ENCODE measurements at places on chromosomes 16 and 17.
A peak's percentile ranks its signal among the peaks of the same experiment; 100 is the strongest.

GRCh38 chr16:64762211-64762610, 359.7 kb downstream of the CDH11 start:
- no peak for ATAC-seq

- ATAC-seq = peak; percentile 93
Measured at GRCh38 chr17:78862073-78863023, 21.7 kb upstream of the USP36 start.

DNA sequence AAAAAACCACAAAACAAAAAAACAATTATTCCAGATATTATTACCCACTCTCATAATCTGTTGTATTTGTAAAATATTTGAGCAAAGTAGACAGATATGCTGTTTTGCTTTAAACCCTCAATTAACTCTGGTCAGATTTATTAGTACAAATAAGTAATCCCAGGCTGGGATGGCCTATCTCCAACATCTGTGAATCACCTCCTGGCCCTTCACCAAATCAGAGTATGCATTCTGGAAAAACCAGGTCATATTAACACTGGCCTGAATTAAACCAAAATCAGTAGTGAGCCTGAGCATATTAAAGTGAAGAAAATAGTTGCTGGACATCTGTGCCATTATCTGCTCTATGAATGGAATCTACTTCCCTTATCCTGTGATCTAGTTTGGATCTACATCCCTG, 41.0 kb downstream of the STAT3 start:
- peak; percentile 91 for ATAC-seq

DNA sequence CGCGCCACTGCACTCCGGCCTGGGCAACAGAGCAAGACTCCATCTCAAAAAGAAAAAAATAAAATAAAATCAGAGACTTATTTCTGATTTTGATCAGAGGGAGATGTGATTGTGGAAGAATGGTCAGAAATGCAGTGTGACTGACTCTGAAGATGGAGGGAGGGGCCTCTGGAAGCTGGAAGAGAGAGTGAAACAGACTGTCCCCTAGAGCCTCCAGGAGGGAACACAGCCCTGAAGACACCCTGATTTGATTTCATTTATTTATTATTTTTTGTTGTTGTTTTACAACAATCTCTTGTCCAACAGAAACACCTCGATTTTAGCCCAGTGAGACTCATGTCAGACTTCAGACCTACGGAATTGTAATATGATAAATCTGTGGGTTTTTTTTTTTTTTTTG, 26.1 kb downstream of the BCL7C start:
- ATAC-seq = peak; percentile 92

- ATAC-seq = no peak
Measured at GRCh38 chr17:28325211-28325610, 6.2 kb downstream of the TMEM97 start.

- ATAC-seq = no peak
Measured at GRCh38 chr17:33277436-33278100, 15.5 kb downstream of the ASIC2 start.

GRCh38 chr16:55912022-55912421, 36.8 kb upstream of the CES5A start:
- ATAC-seq = no peak

DNA sequence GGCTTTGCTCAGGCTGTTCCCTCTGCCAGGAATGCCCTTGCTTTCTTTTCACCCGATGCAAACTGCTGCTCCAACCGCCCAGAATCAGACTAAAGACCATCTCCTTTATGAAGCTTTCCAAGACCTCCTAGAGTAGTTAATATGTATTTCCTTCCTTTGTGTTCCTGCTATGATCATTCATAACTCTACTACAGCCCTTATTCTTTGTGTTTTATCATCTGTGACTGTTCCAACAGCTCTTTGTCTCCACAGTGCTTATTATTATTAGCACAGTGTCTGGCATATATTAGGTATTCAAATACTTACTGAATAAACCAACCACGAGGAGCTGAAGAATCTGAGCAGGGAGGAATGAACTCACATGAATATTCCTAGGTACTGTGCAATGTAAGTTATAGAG, 7.6 kb downstream of the PSME3IP1 start:
- ATAC-seq = no peak

DNA sequence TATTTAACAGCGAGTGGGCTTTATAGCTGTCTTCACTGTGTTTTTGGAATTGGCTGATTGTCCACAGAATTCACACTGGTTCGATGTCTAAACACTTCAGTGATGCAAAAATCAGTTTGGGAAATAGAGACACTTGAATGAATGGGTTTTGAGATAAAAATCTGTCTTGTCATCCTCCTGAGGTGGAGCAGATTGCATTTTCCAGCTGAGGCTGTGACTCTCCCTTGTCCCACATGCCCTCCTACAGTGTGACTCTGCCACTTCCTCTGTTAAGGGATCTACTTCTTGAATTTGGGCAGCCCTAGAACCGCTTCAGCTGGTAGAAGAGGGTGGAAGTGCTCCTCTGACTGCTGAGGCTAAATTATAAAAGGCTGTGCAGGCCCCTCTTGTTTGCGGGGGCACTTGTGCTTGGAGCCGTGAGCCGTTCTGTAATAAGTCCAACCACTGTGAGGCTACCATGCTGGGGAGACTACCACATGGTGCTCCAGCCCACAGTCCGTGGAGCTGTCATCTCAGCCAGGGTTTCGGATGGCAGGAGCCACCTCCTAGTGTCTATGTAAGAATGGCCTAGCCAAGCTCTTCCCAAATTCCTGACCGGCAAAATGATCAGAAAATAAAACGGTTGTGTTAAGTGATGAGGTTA, 175.9 kb downstream of the SPECC1 start:
- no peak for ATAC-seq

DNA sequence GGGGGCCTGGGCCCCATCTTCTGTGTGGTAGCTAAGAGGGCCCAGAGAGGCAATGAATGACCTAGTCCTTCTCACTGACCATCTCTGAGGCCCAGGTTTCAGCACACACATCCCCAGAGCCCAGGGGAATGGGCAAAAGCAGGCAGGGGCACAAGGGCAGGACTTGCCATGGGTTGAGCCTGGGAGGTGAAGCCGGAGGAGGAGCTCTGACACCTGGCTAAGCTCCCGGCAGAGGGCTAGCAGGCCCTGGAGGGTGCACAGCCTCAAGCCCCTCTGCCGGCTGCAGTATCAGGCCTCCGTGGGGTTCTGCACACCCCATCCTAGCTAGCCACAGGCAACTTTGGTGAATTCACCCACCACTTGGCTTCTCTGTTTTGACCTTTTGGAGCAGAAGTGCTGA, 5.3 kb downstream of the SRCIN1 start:
- ATAC-seq = no peak

GRCh38 chr17:74148446-74148845, 55.0 kb upstream of the RPL38 start:
- no peak for ATAC-seq

DNA sequence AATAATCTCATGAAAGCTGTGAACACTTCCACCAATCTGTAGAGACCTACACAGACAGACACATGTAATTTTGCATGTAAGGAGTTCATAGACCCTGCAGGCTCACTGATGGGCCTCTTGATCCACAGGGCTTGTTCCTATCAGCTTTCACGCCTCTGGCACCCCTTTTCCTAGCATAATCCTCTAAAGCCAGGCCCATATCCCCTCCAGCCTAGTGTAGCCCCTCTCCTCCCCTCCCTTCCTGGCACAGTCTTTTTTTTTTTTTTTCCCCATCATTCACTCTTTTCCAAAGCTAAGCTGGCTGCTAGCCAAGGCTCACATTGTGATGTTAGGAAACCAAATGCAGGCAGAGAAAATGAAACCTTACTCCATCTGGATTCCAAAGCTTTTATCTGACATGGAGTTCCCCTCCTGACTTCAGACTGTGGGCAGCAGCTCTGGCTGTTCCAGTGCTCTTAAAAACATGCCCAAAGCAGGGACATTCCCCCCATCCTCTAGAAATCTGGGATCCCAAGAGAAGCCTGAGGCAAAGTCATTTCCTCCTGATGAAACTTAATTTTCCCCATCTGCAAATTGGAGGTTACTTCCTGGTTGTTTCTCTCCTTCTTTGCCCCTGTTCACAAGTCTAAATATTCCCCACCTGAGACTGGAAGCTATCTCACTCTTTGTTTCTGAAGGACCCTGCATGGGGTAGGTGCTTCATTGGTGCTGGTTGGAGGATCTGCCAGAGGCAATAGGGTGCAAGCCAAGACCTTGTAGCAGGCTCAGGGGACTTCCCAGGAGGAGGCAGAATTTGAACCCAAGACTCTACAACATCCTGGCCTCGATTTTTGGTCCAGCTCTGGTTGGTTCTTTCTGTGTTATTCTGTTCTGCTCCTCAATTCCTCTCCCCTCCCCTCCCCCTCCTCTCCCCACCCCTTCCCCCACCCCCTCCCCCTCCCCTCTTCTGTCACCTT, 9.9 kb upstream of the CCL5 start:
- ATAC-seq = peak; percentile 78

DNA sequence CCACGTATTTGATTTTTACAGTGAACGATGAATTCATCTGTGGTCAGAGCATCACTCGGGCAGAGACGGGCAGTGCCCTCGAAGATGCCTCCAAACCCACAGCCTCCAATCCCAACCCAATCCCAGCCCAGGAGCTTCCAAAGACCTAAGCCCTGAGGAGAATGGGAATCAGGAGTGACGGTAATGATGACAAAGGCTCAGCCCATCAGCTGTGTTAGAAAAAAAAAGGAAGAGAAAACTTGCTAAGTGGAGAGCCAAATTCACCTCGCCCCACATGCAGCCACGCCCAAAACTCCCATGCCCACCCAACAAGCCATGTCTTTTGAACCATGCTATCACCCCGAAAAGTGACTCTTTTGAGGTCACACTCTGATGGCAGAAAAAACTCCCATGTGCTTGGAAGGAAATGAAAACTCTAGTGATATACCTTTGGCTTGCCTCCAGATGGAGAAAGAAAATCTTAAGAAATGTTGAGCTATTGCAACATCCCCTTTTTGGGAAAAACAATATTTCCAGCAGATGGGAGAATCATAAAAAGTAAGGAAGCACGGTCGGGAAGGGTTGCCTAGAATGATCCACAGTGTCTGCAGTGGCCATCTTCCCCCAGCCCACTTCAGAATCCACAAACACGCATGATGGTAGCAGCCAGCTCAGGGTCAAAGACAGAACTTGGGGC, 37.7 kb downstream of the XYLT1 start:
- no peak for ATAC-seq

DNA sequence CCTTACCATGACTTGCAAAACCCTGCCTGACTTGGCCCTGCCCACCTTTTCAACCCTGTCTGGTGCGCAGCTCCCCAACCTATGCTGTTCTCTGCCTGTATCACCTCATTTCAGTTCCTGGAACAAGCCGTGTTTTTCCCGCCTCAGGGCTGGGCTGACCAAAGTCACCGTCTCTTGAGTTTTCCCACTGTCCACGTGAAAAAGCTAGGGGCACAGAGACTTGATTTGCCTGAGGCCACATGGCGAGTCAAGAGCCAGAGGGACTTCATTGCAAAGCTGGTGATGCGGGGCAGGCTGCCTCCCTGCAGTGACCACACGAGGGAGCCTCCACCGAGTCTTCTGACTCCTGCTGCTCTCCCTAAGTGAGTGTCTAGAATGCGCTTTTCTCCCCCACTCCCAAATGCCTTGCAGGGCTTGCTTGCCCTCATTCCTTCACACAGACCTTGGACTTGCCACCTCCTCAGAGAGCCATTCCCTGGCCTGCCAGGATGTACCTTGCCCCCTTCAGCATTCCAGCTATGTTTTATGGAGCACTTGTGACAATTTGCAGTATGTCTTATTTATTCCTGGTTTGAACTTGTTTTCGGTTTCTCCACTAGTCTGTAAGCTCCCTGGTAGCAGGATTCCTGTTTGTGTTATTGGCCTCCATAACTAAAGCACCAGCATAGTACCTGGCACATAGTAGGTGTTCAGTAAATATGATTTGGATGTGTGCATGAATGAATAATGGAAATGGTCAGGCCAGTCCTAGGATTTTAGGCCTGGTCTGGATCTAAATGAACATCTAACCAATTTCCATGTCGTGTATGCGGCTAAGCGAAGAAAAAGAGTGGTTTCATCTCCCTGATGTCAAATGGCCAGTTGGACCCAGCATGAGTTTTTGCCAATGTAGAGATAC, 252.3 kb downstream of the SNX29 start:
- peak; percentile 94 for ATAC-seq

GRCh38 chr17:63552211-63552610, 1.9 kb downstream of the DCAF7 start:
- no peak for ATAC-seq

DNA sequence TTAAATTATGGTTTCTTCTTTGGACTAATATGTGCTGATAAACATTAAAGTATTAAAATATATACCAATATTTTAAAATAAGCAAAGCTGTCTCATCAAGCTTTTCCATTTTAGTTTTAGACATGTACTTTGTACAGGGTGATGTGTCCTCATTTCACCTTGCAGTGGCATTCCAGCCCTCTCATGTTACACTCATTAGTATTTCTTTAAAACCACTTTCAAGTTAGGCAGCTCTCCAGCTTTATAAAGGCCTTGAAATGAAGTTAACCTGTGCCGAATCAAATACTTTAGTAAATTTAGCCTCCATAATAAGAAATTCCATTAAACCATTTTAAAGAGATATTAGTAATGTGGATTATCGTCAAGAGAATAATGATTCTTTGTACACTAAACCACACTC, 107.6 kb upstream of the HLF start:
- ATAC-seq = peak; percentile 83

DNA sequence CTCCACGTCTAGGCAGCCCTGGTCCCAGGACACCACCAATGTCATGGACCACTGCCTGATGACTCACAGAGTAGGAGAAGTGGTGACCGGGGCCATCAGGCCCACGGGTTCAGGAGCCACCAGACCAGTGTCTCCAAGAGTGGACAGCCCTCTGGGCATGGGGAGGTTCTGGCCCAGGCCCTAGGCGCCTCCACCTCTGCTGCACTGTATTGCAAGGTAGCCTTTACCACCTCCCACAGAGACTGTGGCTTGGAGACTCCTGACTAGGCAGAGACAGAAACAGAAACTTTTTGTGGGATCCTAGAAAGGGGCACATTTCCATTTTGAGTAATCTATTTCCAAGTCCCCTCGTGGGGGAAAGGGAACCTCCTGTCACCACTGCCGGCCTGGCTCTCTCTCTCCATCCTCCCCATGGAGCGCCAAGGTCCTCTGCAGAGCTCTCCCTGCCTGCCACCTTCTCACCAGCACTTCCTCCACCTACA, 2.9 kb downstream of the CDIP1 start:
- ATAC-seq = no peak

- peak; percentile 25 for ATAC-seq
Measured at GRCh38 chr16:726438-727290, at the start of the genes CCDC78 and HAGHL. Gene CCDC78 (minus strand): TSS chr16:726443. CDS start chr16:726367, 76 bp downstream. Gene HAGHL (plus strand): TSS chr16:727106. CDS start chr16:727510, 404 bp downstream.

GRCh38 chr17:8412089-8412488, 14.5 kb upstream of the RNF222 start:
- ATAC-seq = no peak

GRCh38 chr16:77290451-77291115, 91.4 kb downstream of the SYCE1L start:
- no peak for ATAC-seq
